Fibroblast of lung (primary cell): ENCODE measurements at places on chromosomes 6 and 20. TPM values are rescaled to one million over a fixed set of nuclear protein-coding genes. Genes with fewer than 3 reads are reported as not detected.

Gene VGLL2
- total RNA-seq = not detected in 2 replicates

Gene MOG
- total RNA-seq = not detected in 2 replicates

Gene SSTR4
- not detected in 2 replicates for total RNA-seq

Gene CNR1
- total RNA-seq = under 0.01 TPM in 1 of 2 replicates, not detected in the other

DNA sequence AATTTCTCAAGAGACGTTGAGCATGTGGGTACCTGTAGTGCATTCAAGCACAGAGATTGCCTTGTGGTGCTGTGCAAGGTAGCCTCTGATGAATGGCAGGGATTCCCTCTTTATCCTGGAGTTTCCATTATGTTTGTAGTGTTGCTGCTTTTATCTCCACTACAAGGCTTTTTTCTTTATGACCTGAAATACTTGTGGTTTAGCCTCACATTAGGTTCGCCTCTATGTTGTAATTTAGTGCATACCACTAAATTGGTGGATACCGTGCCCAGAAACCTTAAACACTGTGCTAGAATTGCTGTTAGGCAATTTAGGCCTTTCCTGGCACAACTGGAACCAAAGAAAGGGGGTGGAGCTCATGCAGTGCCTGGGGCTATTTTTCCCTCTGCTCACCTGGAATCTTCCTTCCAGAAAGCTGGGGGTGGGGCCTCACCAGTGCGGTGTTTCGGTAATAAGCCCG is 76.8 kb downstream of the NCOA7 start:
- peak; percentile 86 for DNase-seq

- peak; percentile 97 for DNase-seq
Measured at GRCh38 chr20:11140359-11140758, 466.6 kb upstream of the JAG1 start.

GRCh38 chr20:1661542-1662299 is 4.1 kb upstream of the SIRPG start:
- no peak for DNase-seq

GRCh38 chr6:45420083-45420908 is 42.6 kb upstream of the SUPT3H start:
- DNase-seq = peak; percentile 72

DNA sequence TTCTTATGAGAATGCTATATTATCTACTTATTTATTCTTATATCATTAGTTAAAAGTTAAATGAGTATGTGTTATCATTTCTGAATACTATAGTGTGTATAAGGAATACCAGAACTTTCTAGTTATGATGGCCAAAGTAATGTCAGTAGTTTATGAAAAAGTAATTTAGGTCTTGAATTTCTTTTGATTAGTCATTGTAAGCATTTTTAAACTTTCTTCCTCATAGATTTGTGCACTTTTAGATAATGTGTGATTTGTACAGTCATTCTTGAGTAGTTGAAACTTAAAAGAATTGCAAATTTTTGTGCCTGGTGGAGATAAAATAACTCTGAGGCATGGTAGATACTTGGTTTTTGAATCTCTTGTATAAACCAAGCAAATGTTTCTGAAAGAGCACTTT is 311.3 kb downstream of the CDKAL1 start:
- DNase-seq = no peak

DNA sequence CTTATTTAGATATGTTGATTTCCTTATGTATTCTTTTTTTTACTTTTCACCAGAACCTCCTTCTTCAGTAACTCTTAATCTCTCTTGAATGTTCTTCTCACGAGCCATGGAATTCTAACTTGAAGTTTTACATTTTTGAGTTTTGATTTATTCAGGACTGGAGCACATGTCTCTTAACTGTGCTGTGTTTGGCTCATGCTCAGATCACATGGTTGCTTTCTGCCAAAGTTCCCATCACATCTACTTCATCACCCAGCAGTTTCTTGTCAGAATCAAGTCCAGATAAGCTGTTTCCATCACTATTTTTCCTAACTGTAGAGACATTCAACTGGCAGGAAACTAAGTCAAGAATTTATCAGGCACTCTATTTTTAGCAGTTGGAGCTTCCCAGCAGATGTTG is 31.7 kb downstream of the SLC35A1 start:
- DNase-seq = peak; percentile 50

DNA sequence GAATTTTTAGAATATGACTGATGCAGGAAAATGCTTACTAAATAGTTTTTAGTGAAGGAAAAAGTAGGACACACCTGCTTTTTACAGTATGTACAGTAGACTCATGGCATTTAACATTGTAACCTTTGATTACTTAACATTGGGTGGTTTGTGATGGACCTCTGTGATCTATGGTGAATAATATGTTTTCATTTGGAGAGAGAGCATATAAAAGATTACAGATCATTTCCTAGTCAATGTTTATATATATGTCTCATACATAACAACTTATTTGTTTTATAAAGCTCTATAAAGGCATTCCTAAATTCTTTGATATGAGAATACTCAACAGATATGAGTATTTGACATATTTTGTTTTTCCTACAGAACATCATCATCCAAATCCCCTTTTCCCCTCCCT is 129.3 kb upstream of the PDE7B start:
- DNase-seq = peak; percentile 35

GRCh38 chr6:15827496-15828255 is 164.8 kb upstream of the DTNBP1 start:
- DNase-seq = no peak

DNA sequence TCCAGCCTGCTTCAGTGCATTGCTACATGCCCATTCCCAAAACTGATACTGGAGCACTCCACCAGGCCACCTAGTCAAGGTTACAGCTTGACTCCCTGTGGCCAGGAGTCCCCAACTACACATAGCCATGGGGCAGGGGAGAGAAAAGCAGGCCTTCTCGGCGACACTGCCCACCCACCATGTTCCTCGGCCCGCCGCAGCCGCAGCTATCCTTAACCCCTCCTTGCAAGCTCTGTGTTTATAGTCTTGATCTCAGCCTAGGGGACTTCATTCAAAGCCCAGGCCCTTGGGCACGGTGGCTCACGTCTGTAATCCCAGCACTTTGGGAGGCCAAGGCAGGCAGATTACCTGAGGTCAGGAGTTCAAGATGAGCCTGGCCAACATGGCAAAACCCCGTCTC is 39.2 kb upstream of the FAM50B start:
- no peak for DNase-seq

- DNase-seq = no peak
Measured at GRCh38 chr6:170102038-170102437, 188.8 kb downstream of the DLL1 start.

DNA sequence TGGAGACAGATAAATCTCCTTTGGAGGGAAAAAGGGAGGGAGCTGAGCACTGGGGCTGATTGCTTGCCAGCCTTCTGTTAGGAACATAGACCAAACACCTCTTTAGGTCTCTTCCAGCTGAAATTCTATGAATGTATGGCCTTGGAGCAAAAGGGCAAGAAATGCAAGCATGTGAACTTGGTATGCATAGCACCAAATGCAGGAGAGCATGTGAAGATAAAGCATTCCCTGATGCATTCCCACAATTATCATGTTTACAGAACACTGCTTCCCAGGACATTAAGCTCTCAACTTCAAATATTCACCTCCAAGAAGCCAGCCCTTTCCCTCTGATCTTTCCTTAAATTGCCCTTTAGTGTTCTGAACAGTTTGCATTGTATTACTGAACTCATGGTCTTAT is 15.6 kb downstream of the RIPOR2 start:
- DNase-seq = no peak

DNA sequence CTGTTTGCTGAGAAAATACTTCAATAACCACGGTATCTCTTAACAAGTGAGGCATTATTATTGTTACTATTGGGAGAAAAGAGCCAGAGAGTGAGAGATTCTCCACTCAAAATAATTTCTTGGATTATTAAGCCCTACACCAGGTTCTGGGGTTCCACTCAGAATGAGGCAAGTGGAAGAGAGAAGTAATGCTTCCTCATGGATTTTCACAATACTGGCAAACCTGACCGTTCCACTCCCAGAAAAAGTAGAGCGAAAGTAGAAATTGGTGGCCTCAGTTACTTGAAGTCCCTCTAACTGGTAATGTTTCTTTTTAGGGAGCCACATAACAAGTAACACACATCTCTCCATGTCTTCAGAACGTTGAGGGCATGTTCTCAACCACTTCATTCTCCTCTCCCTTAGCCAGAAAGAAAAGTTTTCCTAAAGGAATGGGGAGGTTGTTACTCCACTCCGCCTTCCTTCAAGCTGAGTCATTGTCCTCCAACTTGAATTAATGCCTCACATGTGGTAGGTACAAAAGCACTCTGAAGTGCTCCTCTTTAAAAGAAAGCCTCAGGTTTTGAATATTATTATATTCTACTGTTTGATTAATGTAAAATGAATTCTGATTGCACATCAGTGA is 1.9 kb downstream of the BAG2 start:
- peak; percentile 86 for DNase-seq
